ENCODE measurements at places on chromosomes 2 and 18.

- DNase-seq = no peak
Observed at GRCh38 chr18:12393510-12393909, 14.2 kb upstream of the PRELID3A start.

GRCh38 chr2:229470781-229471180 is 199.7 kb upstream of the PID1 start:
- DNase-seq = no peak

DNA sequence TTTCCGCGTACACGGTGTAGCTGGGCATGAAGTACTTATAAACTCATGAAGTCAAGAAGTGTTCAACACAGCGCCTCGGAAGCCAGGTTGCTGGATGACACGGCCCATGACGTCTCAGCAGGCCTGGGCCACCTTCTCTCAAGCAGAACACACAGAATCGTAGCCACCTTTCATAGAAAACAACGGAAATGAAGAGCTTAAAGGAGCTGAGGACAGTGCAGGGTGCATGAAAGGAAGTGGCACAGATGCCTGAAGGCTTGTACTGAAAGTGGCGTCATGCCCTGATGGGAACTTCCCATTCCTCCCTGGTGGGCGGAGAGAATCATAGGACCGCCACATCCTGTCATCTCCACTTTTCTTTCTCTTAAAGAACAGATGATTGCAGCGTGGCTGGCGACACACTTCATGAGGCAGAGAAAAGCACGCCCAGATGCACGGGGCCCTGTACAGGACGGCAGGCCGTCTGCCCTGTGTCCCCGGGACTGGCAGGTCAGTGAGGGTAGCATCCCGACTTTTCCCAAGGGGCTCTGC is 31.1 kb downstream of the HDAC4 start:
- DNase-seq = peak; percentile 69

DNA sequence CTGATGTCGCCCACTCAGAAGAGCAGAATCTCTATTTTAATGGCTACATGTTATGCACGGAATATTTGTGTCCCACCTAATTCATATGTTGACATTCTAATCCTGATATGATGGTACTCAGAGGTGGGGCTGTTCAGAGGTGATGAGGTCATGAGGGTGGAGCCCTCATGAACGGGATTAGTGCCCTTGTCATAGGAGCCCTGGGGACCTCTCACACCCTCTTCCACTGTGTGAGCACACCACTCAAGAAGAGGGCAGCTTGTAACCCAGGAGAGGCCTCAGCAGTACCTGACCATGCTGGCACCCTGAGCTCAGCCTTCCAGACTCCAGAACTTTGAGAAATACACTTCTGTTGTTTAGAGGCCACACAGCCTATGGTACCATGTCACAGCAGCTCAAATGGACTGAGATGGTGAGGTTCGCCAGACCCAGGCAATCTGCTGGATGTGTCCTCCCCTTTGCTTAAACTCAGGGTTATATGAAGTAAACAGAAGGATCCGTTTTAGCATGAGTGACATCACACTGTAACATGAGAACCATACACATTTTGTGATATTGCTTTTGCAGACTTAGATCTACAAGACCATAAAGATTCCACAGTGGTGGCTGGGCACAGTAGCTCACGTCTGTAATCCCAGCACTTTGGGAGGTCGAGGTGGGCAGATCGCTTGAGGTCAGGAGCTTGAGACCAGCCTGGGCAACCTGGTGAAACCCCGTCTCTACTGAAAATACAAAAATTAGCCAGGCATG is 48.7 kb downstream of the ATOH8 start:
- no peak for DNase-seq

DNA sequence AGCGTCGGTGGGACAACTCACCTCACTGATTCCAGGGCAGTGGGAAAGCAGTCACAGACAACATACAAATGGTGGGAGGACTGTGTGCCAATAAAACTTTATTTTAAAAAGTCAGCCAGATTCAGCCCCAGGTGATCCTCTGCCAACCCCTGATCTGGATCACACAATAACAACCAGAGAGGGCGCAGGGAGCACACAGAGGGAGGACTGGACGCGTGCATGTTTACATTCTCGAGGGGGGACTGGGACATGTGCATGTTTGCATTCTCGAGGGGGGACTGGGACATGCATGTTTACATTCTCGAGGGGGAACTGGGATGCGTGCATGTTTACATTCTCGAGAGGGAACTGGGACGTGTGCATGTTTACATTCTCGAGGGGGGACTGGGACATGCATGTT is 209.5 kb downstream of the NDUFA10 start:
- no peak for DNase-seq

- DNase-seq = no peak
Observed at GRCh38 chr2:1617425-1618021, 126.8 kb downstream of the PXDN start.

All from GM03348 (cell line).